Dermis blood vessel endothelial cell (primary cell): ENCODE measurements at places on chromosomes 13 and 19. TPM values are rescaled to one million over a fixed set of nuclear protein-coding genes. Genes with fewer than 3 reads are reported as not detected.
A peak's percentile ranks its signal among the peaks of the same experiment; 100 is the strongest.

Gene SOX21
- 0.37 TPM in 1 of 2 replicates, not detected in the other for total RNA-seq

Gene CDADC1
- total RNA-seq = 2.7 TPM in 2 replicates

DNA sequence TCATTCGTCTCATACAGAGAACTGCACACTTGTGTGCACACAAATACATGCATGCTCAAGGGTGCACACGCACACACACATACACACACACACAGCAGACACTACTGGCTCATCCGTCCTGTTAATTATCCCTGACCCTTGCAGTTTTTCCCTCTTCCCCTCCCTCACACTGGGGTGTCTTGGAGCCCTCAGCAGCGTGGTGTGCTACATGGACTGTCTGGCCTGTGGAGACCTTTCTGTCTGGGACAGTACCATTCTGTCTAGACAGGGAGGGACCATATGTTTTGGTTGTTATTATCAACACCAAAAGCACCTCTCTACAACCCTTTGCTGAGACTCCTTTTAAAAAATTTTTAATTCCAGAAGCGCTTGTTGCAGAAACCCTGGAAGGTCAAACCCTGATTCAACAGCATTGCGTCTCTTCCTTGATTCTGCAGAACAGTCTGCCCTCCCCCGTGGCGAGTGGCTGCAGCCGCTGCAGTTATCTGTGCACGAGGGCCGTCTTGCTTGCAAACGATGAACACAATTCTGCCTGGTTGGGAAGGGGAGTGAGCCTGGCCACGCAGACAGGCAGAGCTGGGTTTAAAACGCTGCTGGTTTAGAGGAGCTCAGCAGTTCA is 374.0 kb downstream of the IRS2 start:
- DNase-seq = no peak

DNA sequence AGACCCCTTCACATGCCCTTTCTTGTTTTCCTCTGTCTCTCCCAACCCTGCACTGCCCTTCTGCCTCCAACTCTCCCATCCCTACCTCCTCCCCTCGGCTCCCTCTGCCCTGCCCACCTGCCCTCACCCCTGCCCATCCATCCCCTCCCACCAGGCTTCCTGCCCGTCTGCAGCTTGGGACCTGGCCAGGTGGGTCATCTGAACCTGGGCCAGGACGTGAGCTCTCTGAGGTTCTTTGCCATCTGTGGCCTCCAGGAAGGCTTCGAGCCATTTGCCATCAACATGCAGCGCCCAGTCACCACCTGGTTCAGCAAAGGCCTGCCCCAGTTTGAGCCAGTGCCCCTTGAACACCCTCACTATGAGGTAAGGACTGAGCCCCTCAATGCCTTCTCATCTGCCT is 35.7 kb downstream of the RYR1 start:
- DNase-seq = no peak

DNA sequence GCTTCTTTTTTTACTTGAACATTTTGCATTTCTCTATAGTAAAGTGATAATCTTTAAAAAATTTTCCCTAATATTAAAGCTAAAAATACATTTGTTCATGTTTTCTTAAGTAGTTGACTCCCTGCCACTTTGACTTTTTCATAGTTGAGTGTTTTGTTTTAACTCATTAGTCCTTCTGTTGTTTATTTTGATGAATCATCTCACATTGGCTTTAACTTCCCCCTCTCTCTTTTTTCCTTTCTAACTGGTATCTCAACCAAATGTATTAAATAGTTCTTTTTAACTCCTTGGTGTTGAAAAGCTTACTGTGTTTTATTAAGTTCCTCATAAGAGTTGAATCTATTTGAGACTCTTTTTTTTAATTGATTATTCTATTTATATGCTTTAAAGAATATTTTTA is 2.8 kb downstream of the TNFSF13B start:
- DNase-seq = no peak

DNA sequence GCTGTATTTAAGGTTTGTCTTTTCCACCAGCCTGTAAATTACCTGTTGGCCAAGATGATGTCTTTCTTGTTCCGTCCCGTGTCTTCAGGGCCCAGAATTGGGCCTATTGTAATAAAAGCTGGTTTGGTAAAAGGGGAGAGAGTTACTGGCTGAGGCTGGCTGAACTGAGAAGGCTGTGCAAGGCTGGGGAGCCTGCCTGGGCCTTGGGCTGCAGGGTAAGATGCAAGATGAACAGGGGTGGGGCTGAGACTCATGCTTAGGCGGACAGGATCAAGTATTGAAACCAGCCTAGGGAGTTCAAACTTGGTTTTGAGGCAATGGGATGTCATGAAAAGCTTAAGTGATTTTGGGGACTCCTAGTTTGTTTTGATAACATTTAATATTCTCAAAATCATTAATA is 142.3 kb downstream of the PCCA start:
- DNase-seq = no peak

GRCh38 chr13:45446181-45446580 is 18.6 kb upstream of the COG3 start:
- no peak for DNase-seq

DNA sequence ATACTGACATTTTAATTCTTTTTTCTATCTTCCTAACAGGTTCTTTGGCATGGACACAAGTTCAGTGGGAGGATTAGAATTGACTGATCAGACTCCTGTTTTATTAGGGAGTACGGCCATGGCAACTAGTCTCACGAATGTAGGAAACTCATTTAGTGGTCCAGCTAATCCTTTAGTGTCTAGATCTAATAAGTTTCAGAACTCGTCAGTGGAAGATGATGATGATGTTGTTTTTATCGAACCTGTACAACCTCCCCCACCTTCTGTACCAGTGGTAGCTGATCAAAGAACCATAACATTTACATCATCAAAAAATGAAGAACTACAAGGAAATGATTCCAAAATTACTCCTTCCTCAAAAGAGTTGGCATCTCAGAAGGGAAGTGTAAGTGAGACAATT is 34.5 kb downstream of the ZMYM2 start:
- DNase-seq = no peak

- DNase-seq = no peak
These were observed 62.0 kb downstream of the KL start for GRCh38 chr13:33078263-33078662.

DNA sequence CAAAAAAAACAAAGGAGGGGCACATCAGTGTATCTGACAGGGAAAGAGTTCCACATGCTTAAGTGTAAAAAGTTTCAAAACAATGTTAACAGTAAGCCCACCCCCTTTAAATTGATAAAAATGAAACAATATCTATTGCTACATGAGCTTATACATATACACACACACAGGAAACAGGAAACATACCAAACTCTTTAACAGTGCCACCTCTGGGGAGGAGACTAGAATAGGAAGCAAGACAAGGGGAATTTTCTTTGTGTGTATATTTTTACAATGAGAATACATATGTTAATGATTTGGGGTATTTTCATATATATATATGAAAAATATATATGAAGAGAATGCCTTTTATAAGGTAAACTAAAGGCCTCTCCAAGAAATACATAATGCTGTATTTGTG is 44.7 kb downstream of the TPT1 start:
- DNase-seq = peak; percentile 47

GRCh38 chr13:50580684-50581305 is 262.7 kb downstream of the DLEU7 start:
- peak; percentile 9 for DNase-seq

GRCh38 chr19:14545716-14546082 is 16.3 kb downstream of the TECR start:
- no peak for DNase-seq

DNA sequence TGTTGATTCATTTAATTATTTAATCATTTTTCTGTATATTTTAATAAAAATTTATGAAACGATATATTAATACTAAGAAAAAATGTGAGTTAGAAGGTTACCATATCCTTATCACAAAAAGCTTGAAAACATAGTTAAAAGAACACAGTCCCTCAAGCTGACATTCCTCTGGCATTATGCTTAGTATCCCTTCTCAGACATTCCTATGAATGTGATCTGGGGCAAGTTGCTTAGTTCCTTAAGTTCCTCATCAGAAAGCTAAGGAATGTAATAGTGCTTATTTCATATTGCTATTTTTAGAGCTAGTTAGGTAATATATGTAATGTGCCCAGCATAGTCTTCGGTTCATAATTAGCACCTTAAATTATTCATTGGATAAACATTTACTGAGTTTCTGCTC is 122.8 kb downstream of the MTUS2 start:
- no peak for DNase-seq

GRCh38 chr19:30078381-30078910 is 136.4 kb downstream of the URI1 start:
- DNase-seq = no peak

DNA sequence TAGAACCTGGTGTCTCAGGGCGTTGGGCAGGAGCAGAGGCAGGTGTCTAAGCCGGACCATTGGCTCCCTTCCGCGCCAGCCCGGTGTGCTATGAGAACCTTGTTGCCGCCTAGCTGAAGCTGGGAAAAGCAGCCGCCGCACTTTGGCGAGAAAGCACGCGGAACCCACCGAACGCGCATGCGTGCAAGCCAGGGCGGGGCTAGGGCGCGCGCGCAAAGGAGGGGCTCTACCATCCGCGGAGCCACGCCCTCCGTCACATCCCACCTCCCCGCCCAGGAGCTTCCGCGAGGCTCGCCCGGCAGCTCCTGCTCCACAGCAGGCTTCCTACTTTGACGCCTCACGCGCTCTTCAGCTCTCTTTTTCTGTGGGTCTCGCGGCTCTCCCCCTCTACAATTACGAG is 51.3 kb downstream of the WDR87 start:
- peak; percentile 65 for DNase-seq

- DNase-seq = no peak
These were observed 5.6 kb upstream of the PRKD2 start for GRCh38 chr19:46722421-46723022.

DNA sequence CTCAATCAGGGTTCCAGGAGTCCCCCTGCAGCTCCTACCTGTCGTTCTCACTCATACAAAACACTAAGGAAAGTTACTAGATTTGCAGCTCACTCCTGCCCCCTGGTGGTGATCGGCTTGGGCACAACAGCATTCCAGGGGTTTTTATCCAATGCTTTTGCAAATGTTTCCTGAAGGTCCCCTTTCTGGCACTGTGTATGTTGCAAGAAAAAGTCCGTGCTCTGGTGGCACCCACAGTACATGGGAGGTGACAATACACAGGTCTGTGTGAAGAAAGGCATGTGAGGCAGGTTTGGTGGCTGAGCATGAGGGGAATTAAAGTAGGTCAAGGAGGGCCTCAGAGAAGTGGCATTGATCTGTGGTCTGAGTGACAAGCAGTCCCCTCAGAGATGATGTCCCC is 8.6 kb upstream of the TYK2 start:
- peak; percentile 92 for DNase-seq
